ENCODE measurements at places on chromosomes 12 and 14.

GRCh38 chr12:94172031-94172430, 23.7 kb downstream of the PLXNC1 start:
- DNase-seq = no peak

- no peak for DNase-seq
Observed at GRCh38 chr12:27123642-27124041, 41.3 kb upstream of the C12orf71 start.

DNA sequence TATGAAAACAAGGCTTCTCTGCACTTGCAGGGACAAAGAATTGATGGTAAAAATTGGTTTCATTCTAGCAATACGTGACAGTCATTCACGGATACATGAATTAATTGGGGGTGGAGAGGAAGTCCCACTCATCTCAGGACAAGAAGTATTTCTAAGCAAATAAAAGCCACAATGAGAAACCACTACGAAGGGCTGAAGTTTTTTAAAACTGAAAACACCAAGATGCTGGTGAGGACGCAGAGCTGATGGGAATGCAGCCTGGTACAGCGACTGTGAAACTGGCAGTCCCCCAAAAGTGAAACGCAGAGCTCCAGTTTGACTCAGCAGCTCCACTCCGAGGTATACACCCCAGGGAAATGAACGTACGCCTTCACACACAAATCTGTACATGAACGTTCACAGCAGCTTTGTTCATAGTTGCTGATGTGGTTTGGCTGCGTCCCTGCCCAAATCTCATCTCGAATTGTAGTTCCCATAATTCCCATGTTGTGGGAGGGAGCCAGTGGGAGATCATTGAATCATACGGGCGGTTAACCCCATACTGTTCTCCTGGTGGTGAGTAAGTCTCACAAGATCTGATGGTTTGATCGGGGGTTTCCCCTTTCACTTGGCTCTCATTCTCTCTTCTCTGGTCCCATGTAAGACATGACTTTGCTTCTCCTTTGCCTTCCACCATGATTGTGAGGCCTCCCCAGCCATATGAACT, 89.0 kb downstream of the SCARB1 start:
- peak; percentile 26 for DNase-seq

- no peak for DNase-seq
Observed at GRCh38 chr14:101582294-101582693, 21.0 kb downstream of the DIO3 start.

DNA sequence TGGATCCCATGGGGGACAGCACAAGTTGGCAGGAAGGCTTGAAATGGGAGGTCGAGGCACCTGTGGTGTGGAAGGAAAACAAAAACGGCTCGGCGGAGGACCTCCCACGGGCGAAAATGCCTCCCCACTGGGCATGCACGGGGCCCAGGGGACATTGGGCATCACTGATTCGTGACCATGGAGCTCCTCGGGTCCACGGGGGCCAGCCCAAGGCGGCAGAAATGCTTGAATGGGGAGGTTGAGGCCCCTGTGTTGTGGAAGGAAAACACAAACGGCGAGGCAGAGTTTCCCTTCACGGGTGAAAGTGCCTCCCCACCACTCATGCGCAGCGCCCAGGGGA, 376.0 kb downstream of the ALG10 start:
- no peak for DNase-seq

GRCh38 chr12:125491553-125491952, 426.3 kb downstream of the AACS start:
- no peak for DNase-seq

DNA sequence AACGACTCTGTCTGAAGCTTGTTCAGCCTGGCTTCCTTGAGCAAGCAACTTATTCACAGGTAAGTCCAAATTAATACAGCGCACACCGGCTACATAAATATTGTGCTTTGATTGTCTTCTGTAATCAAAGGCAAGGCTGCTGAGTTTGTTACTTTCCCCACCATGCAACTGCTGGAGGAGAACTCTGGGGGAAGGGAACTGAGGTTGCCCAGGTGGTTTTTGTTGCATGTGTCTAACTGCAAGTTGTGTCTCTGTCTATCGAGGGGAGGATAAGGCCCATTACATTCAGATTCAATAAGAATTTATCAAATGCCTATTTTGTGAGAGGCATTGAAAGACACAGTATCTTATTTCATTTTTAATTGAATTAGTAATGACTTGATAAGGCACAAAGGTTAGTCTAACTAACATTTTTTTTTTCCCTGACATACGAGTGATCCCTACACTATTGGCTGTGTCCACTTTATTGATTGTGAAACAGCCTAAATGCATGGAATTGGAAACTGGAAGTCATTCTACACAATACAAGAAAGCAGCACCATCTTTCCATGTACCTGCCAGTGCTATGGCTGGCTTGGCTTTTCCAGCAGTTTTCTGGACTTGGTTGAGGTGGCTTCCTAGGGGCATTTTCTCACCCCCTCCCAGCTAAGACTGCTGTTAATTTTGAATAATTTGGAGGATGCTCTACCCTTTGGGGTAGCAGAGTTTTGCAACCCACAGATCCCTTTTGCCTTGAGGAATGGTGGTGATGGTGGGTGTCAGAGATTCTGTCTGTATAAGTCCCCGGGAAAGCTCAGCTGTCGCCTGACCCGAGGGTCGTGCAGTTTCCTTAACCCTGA, 951 bp upstream of the CHST11 start:
- no peak for DNase-seq

GRCh38 chr14:96129128-96129736, 75.4 kb upstream of the BDKRB2 start:
- DNase-seq = no peak

GRCh38 chr14:41604721-41605531, 1.8 kb upstream of the LRFN5 start:
- DNase-seq = no peak

- DNase-seq = no peak
Observed at GRCh38 chr12:4984344-4984743, 59.3 kb upstream of the KCNA5 start.

- DNase-seq = no peak
Observed at GRCh38 chr12:106436164-106436563, 78.6 kb downstream of the POLR3B start.

- DNase-seq = no peak
Observed at GRCh38 chr14:100015251-100015655, 50.0 kb upstream of the EVL start.

DNA sequence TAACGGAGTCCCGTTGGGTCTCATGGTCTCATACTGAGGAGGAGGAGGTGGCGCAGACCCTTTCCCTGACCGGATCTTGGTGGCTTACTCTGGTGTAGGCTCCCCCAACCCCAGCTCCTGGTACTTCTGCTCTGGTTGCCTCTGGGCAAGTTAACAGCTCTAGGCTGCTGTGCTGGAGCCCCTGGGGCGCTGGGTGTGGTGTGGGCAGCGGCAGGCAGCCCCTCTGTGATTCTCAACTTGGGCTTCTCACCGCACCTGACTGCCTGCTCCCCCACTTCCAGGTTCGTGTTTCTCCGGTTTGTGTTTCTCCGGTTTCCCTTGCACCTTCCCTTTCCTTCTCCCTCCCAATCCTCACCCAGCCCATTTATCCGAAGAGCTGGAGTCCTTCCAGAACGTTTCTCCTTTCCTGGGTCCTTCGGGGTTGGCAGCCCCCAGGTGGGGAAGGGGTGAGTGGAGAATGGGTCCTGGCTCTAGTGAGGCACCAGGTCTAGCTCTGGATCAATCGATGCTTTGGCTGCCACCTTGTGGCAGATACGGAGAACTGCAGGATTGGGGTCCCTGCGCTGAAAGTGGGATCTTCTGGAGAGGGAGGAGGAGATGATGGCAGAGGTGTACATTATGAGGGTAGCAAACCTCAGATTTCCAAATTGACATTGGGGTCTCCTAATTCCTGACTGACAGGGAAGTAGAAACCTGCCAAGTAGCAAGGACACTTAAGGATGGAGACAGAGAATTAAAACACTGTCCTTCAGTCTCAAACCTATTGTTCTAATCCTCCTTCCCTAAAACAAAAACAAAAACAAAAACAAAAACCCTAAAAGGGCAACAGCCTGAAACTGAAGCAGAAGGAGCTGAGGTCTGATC, 8.3 kb downstream of the CISTR start:
- no peak for DNase-seq

- DNase-seq = no peak
Observed at GRCh38 chr14:39291701-39292100, 58.0 kb downstream of the MIA2 start.

DNA sequence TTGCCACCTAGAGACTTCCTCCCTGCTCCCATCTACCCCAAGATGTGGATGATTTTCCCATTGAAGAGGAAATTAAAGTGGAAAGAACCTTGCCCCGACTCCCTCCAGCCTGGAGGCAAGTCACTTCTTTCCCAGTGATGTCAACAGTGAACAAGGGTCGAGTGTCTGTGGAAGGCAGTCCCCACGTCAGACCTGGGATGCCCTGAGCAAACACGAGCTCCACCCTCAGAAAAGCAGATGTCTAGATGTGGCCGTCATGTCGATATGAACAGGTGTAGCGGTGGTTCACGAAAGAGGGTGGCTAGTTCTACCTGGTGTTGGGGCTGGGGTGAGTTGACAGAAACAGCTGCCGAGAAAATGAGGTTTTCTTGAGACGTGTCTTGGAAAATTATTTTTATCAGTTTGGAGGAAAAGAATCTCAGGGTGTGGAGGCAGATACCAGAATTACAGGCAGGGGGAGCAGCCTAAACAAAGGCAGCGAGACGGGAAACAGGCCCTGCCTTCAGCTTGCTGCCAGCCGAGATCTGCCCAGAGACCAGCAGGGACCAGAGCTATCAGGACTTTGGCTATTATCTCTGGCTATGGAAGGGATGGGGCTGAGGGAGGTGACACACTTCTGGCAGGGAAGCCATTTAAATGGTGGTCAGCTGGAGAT, 25.9 kb downstream of the SYNDIG1L start:
- DNase-seq = no peak

- DNase-seq = no peak
Observed at GRCh38 chr14:45089813-45090212, 5.9 kb downstream of the PRPF39 start.

GRCh38 chr12:124640056-124640455, 72.6 kb upstream of the NCOR2 start:
- DNase-seq = no peak

- DNase-seq = no peak
Observed at GRCh38 chr14:101713621-101714349, 47.7 kb upstream of the PPP2R5C start.

GRCh38 chr14:68886109-68886434, 93.0 kb downstream of the ACTN1 start:
- no peak for DNase-seq

DNA sequence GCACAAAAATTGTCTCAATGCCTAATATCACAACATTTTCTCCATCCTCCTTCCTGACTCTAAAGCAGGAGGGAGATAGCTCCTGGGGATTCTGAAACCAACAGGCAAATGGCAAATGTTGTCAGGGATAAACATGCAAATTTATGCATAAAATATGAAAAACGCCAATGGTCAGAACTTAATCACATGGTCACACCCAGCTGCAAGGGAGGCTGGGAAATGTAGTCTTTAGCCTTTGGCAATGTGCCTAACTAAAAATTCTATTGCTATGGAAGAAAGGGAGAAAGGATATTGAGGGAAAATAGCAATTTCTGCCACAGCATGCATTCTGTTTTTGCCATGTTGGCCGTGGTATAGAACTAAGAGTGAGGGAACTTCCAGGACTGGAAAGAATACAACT, 11.7 kb upstream of the OASL start:
- no peak for DNase-seq

- DNase-seq = no peak
Observed at GRCh38 chr12:90390947-90391346, 564.0 kb downstream of the CCER1 start.
